GM13977 (cell line): ENCODE measurements at places on chromosomes 1 and 21.

DNA sequence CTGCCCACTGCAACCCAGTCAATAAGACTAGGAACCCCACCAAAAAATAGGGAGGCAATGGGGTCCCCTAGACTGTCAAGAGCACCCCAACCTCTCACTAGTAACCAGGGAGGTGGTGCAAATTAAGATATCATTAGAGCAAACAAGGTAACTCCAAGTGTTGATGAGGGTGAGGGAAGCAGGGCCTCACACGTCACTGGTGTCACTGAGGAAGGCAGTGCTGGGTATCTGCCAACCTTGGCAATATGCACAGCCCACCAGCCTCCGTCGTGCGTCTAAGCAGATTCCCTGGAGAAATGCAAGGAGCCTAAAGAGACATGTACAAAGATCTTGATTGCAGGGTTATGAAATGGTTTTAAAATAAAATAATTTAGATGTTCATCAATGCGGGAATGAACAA lies 3.8 kb downstream of the UBASH3A start:
- DNase-seq = no peak

- DNase-seq = no peak
Measured at GRCh38 chr1:246527402-246528088, 20.5 kb upstream of the SMYD3 start.

DNA sequence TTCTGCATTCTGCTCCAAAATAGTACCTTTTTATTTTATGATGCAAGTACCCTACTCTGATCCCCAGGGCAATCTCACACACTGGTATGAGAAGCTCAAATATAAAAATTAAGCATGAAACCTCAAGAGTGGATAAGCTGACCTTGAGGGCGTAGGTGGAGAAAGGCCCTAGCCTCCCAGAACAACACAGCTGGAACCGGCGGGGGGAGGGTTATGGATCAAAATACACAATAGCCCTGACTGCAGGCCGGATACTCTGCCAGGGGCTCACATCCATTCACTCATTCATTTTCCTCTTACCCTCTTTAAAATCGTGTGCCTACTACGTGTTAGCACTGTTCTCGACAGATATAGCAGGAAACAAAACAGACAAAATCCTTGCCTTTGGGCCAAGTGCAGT lies 32.8 kb upstream of the ECE1 start:
- DNase-seq = no peak

DNA sequence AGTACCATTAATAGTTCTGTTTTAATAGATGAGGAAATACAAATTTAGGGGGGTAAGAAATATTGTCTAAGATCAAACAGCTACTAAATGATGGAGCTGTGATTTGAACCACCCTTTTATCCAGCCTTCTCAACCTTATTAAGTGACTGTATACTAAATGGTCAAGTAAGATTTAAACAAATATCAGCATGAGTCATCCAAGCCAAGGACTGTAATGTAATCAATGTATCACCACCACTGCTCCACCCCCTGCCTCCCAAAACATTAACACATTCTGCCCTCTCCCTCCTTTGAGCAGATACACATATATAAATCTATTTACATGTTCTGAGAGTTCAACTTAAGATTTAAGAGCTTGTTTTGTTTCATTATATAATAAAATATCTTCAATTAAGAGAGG lies 58.9 kb downstream of the LRRC40 start:
- no peak for DNase-seq

DNA sequence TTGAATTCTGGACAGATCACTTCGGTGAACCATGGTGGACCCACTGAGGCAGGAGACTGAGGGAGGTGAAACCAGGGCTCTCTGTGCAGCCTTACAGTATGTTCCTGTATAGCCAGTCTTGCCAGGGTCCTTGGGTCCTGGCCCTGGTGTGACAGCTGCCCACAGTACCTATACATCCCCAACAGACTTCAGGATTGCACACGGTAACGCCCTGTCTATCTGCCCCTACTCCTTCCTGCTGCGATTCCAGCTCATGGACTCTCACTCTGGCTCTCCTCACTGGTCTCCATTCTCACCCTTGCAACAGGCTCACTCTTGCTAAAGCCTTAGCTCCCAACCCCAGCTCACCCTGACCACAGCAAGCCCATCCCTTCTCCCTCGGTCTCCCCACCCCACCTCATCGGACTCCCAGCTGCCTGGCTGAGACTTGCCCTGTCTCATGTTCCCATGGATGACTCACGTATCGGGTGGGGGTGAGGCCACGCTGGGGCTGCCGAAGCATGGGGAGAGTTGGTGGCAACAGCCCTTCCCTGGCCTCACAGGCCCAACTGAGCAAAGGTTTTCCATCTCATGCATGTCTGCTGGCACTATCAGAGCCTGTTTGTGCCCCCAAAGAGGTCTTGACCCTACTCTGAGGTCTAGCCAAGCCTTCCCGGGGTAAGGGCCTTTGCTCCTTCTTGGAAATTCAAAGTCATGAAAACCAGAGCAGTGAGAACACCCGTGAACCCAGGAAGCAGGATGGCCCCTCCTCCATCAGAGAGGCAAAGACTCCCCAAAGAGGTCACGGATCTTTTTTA lies 7.1 kb downstream of the PHLDA3 start:
- no peak for DNase-seq

DNA sequence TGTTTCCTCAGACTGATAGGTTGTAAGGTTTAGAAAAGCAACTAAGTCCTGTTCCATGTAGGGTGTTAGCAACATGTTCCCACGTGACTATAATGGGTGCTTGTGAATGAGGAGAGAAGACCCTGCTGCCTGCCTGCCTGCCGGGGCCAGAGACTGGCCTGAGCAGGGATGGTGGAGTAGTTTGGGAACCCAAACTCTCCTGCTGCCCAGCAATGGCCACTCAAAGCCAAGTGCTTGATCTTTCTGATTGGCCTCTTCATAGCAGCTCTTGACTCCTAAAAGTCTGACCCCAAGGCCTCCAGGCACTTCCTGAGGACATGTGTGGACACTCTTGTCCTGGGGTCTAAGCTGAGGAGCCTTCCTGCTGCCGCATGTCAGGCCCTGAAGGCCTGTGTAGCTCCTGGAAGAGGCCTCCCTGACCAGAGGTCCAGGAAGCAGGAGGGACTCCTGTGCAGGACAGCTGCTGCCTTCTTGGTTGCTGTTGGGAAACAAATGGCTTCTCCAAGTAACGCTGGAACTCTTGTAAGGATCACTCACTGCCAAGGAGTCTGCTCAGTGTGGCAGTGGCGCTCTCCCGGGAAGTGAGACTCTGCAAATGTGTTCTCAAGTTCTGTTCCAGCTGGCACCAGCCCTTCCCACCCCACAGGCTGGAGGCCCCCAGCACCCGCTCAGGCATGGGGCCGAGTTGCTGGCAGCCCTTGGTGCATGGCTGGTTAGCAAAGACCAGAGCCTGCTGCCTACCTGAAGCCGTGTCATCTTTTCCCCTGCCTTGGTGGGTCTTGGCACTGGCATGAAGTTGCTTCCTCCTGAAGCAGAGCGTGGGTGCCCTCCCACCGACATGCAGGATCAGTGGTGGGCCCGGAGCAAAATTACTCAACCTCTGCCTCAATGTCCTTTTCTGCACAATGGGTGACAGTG lies 35.5 kb downstream of the MAN1C1 start:
- DNase-seq = no peak

- DNase-seq = no peak
Measured at GRCh38 chr1:39711966-39712340, 20.7 kb upstream of the HPCAL4 start.

DNA sequence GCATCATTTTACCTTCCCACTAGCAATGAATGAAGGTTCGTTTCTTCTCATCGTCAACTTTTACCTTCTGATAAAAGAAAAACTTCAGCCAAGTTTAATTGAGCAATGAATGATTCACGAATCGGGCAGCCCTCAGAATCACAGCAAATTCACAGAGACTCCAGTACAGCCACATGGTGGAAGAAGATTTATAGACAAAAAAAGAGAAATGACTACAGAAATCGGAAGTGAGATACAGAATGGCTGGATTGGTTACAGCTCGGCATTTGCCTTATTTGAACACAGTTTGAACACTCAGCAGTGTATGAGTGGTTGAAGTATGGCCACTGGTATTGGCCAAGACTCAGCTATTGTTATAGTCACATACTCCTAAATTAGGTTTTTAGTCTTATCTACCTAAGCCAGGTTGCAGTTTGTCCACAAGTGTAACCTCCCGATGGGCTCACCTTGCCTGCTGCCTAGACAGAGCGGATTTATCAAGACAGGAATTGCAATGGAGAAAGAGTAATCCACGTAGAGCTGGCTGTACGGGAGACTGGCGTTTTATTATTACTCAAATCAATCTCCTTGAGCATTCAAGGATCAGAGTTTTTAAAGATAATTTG lies 15.3 kb downstream of the AK4 start:
- no peak for DNase-seq

DNA sequence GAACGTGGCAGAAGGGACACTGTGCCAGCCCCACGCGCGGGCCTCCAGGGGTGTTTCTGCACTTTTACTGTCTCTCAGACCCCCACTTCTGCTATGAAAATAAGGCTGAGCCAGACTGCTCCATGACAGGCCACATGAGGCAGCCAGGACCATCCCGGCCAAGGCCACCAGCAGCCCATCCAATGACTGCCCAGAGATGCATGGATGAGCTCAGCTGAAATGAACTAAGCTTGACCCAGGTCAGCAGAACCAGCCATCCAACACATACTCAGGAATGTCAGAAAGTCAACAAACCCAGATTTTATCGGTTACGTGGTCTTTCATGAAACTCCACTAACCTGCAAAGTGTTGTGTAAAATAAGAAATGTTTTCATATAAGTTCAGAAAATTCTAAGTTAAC lies 51.2 kb downstream of the CCDC185 start:
- DNase-seq = no peak

DNA sequence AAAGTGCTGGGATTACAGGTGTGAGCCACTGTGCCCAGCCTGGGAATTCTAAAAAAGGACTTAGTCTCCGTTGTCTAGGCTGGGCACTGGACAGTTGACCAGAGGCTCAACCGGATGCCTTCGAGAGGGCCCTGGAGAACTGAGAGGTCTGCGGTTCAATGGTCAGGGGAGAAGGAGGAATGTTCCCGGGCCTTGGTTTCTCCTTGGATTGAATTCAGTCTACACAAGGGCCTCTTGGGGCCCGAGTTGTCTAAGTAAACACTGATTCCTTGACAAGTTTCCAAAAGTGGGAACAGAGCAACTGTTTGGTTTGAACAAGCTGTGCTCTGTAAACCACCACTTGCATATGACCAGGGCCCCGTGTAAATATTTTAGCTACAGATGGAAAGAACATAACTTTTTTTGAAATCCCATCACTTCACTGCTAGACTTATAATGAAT lies 29.1 kb upstream of the CAPZB start:
- DNase-seq = no peak

DNA sequence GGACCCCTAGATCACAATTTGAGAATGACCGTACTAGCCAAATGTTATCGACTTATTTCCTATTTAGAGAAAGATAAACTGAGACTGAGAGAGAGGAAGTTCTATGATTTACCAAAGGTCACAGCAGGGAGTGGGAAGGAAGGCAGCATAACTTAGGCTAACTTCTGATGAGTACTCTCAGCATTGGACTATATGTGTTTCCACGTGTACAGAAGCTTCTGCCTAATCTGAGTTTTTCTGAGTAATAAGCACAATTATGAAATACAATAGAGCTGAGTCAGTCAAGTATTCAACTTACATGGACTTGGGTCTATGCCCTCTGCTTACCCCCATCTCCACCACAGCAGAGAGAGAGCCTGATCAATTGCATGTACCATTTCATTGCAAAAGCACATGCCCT lies 88.1 kb upstream of the HIVEP3 start:
- DNase-seq = no peak

GRCh38 chr21:18117176-18117575 lies 127.5 kb upstream of the CHODL start:
- DNase-seq = no peak

- no peak for DNase-seq
Measured at GRCh38 chr1:170662561-170663403, 1.1 kb upstream of the PRRX1 start.

GRCh38 chr1:175708787-175709186 lies 34.6 kb downstream of the TNR start:
- DNase-seq = no peak

DNA sequence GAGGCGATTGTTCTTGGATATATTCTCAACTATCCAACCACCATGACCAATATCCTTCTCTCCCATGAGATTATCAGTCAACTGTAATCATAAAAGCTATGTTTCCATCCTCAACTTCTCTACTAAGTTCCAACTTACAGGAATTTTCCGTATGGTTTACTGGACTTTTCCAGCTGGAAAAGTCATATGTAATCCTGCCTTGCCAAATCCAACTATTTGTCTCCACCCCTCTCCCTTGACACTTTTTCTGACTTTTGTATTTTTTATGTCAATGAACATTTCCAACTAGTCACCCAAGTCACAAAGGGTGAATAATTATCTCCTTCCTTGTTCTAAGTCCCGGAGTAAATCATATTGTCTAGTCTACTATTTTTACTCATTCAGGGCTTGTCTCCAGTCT lies 293.1 kb downstream of the USP25 start:
- DNase-seq = no peak

GRCh38 chr1:16153096-16153998 lies 2.5 kb downstream of the EPHA2 start:
- DNase-seq = no peak

DNA sequence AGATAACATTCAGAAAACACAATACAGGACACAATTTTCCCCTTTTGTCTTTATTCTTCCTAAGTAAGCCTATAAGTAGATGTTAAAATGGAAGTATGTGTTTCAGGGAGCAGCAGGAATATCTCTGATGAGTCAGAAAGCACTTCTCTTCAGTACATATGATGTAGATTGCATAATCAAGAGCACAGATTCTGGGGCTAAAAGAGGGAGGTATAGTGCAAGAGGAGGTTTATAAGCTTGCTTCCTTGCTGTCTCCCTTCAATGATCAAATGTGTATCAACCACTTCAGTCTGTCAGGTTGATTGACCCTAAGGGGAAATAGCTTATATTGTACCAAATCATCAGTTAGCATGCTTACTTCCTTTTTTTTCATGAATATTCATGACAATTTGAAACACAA lies 822.8 kb downstream of the BRINP3 start:
- no peak for DNase-seq

DNA sequence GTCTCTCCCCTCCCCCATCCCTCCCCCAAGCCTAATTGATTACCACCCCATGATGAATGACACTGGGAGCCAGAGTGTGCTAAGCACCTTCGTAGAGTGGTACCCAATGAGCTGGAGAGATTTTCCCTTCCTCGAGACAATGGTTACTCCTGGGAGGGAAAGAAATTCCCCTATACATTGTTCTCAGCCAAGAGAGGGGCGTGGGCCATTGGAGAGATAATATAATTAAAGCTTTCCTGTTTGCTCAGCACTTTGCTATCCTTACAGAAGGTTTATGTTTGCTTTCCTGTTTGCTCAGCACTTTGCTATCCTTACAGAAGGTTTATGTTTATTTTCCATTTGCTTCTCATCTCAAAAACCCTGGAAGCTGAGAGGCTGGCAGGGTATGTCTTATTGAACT lies 126.1 kb upstream of the KLHDC7A start:
- no peak for DNase-seq

- no peak for DNase-seq
Measured at GRCh38 chr1:59484096-59484495, 187.2 kb downstream of the FGGY start.

- DNase-seq = no peak
Measured at GRCh38 chr1:209783386-209783785, 973 bp downstream of the C1orf74 start.
